ENCODE measurements at places on chromosomes 6 and 20.

DNA sequence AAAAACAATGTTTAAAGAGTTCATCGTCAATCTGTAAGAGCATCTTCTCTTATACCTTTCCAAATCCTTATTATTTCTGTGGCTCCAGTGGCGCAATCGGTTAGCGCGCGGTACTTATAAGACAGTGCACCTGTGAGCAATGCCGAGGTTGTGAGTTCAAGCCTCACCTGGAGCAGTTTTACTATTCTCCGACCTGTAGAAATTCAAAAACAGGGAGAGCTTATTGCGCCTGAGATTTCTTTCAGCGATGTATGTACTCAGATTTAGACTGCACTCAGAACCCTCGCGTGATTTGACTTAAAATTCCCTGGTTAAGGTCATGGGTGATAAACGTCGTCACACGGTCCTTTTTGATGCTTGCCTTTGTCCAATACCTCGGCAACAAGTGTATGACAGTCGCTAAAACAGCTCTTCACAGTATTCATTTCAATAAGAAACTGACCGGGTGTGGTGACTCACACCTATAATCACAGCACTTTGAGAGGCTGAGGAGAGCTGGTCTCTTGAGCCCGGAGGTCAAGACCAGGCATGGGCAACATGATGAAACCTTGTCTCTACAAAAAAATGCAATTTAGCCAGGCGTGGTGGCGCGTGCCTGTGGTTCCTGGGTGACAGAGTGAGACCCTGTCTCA lies 11.9 kb downstream of the GPX5 start:
- no peak for DNase-seq

DNA sequence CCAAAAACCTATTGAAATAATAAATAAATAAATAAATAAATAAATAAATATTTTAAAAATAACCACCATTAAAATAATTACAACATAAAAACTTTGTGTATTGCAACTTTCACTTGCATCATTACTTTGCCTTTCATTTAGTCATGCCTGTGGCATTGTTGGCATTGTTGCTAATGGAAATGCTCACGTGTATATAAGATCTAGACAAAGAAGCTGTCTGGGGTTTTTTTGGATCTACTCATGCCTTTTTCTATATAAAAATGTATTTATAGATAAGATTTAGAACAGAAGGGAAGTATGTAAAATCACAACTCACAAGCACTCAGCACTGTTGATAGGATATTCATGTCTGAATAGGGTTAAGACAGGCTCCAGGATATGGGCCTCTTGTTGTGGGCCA lies 27.9 kb downstream of the GFRA4 start:
- DNase-seq = no peak

DNA sequence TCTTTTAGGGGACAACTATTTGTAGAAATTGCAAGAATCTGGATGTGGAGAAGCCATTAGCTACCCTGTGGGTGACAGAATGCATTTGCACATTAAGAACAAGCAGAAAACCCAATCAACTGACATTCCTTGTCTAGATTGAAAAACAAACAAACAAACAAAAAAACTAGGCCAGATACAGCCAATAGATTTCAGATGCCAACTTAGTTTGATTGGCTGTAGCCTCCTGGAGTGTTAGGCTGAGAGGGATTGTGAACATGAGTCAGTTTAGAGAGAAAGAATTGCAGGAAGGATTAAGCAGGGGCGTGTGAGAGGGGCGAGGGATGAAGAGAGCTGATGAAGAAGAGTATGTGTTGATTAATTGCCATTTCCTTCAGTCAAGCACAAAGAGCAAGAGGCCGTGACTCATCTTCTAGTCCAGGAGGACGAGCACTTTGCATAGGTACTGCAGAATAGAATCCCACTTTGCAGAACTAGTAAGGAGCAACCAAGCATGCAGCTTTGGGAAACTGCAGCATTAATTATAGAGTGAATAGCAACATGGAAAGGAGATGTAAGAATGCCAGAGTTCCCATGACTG lies 188.0 kb upstream of the RAB32 start:
- DNase-seq = no peak

DNA sequence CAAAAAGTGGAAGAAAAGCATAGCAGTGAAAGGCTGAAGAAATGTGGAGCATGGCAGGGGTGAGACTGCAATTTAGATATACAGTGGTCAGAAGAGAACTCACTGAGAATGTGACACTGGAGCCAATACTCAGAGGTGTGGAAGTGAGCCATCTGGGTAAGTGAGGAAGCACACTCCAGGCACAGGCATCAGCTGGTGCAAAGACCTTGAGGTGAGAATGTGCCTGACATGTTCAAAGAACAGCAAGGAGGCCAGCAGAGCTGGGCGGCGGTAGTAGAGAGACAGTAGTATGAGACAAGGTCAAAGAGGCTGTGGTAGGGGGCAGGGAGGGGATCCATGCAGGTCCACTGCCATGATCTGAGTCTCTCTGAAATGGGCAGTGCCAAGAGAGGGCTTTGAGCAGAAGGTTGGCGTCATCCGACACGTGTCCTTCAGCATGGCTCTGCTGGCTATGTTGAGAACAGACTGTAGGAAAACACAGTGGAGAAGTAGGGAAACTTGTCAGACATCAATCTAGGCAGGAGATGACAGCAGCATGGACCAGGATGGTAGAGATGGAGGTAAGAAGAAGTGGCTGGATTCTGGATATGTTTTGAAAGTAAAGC lies 84.4 kb downstream of the PLCG1 start:
- DNase-seq = no peak

GRCh38 chr6:56911847-56912246 lies 43.1 kb upstream of the BEND6 start:
- no peak for DNase-seq

DNA sequence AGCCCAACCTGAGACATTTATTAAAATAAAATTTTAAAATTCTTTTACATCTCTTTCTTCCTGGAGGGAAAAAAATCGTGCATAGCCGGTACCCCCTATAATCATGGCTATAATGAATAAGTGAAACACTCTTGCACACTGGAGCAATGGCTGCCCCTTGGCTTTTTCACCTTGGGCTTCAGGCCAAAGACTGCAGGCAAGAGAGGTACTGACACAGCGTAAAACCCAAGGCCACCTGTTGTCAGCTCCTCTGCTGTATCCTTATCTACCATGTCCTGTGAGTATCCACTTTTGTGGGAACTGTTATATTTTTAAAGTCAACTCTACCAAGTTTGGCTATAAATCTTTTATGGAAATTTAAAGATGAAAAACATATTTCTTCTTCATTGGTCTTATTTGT lies 23.0 kb upstream of the LY86 start:
- no peak for DNase-seq

Data from NCI-H1694 (cell line).